ENCODE measurements at places on chromosomes 12 and 14.

- DNase-seq: no peak
These were observed 72.2 kb downstream of the TMEM132C start for GRCh38 chr12:128339126-128339520.

GRCh38 chr14:89027097-89027740 lies 202.8 kb downstream of the TTC8 start:
- DNase-seq: peak; percentile 2

GRCh38 chr12:131991816-131992430 lies 42.2 kb downstream of the EP400 start:
- DNase-seq: no peak

GRCh38 chr12:103600967-103601728 lies 14.1 kb downstream of the STAB2 start:
- no peak for DNase-seq

DNA sequence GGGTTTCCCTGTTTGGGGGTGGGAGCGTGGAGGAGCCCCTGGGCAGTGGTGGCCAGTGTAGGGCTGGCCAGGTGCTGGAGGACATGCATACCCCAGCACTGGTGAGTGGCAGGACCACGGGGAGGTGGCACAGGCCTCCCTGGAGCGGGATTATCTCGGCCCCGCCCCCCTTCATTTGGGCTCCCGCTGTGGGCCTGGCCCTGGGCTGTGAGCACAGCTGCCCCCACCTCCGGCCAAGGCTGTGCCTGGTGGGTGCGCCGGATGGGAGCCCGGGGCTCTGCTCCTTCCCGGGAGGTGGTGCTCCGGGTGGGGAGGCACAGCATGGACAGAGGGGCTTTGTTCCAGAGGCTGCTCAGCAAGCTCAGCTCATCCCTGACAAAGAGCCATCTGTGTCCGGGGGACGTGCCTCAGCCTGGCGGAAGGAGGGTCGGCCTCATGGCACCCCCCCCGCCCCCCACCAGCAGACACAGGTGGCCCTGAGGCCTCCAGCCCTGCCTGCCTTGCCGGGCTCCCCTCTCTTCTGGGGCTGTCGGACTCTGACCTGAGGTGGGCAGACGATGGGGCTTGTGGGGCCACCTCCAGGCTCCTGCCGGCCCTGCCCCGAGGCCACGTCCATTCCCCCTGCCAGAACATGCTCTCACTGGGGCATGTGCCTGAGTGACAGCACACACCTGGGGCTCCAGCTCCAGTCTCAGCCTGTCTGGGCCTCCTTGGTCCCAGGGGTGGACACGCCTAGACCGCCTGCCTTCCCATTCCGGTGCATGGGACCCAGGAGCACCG lies 8.4 kb downstream of the TEDC1 start:
- DNase-seq: peak; percentile 69

DNA sequence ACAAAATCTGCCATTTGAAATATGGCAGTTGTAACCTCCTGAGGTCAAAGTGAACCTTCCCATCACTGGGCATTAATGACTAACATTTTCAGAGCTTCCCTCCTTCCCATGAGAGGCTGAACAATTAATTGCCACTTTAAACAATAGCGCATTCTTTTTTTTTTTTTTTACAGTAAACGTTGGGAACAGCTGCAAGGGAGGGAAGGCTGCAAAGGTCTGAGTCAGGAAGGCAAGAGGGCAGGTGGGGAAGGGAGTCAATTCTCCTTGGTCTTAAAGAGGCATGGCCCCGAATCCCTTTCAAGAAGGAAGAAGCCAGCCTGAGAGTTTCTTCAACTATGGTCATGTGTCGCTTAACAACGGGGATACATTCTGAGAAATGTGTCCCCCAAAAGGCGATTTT lies 41.0 kb upstream of the PLEKHG3 start:
- no peak for DNase-seq

DNA sequence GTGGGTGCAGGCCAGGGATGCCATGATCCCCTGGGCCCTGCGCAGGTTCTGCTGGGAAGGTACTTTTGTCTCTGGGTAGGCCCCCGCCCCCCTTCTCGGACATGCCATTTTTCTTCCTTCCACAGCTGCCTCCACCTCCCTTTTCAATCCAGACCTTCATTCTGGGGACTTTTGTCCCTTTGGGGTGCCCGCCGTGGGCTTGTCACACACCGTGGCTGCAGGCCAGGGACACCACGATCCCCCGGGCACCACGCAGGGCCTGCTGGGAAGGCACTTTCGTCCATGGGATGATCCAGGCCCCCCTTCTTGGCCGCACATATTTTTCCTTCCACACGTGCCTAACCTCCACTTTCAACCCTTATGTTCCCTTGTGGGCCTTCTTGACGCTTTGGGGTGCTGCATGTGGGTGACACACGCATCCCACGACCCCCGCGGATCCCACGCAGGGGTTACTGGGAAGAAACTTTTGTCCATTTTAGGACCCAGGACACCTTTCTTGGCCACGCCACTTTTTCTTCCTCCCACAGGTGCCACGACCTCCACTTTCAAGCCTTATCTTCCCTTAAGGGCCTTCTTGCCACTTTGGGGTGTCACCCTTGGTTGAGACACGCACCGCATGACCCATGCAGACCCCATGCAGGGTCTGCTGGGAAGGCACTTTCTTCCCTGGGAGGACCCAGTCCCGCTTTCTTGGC lies 272.5 kb downstream of the ALG10 start:
- no peak for DNase-seq

DNA sequence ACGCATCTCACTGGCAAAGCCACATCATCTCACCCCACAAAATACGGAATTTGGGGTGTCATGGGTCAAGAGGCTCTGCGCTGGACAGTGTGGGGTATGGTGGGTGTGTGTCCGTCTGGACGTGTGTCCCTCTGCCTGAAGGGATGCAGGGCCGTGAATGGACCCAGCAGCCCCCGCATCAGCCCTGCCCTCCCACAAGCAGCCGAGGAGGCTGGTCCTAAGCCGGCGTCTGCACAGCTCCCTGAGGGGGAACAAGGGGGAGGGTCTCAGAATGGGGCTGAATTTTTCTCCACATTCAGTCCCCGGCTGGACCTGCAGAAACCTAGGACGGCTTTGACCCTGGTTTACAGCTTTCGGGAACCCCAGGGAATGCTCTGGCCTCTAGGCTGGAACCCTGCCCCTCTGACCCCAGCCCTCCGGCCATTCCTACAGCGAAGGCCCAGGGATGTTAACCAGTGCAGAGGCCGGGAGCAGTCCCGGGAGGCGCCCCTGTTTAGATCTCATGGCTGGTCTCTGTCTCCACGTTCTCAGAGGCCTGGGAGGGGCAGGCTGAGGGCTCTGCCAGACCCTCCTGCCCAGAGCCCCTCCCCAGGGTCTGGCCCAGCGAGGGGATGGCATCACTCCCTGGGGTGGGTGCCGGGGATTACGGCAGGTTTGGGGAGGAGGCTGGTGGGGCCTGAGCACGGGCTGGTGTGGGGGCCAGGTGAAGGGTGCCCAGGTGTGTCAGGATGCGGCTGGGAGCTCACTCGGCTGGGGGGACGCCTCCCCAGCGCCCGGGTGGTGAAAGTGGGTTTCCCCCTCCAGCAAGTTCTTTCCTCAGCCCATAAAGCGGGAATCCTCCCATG lies 156.5 kb upstream of the C14orf180 start:
- no peak for DNase-seq

GRCh38 chr14:99327458-99328250 lies 55.7 kb upstream of the BCL11B start:
- DNase-seq: no peak

DNA sequence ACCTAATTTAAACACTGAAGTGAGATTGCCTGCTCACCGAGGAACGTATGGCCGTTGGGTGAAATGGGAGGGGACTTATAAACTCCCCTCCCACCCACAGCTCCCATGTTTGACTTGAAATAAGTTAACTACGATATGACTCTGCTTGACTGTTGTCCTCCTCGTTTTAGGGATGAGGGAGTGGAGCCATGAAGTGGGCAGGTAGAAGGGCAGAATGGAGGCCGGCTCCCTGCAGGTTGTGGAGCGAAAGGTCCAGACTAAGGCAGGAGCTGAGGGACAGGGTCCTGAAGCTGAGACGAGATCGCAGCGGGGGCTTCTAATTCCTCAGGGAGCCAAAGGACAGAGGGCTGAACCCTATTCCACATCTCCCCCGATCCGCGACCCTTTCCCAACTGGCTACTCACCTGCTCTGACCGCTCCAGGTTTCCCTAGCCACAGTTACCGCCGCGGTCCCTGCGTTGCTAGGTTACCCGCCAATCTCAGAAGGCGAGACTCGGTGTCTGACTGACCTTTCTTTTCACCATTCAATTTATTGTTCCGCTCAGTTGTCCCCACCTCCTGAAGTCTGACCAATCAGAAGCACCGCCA lies 577 bp upstream of the TPCN1 start:
- DNase-seq: no peak

DNA sequence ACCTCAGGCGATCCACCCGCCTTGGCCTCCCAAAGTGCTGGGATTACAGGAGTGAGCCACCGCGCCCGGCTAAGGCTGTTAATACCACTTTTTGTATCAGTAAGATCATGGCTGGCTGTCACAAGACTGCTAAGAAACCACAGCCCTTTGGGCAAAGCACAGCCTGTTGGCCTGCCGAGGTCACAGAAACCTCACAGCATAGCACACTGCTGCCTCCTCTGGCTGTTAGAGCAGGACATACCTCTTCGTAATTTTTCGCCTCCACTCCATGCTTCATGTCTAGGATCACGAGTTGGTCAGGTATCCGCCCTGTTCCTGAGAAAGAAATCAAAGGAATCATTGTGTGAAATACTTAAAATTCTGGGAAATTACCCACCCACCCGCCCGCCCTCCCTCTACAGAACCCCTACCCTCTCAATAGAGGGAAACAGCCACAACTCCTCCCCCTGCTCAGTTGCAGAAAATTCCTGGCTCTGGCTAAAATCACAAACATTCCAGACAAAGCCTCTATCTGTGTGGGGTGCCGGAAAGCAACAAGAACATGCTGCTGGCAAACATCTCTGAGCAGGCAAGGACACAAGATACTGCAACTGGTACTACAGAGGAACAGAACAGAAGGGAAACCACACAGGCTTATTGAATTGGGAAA lies 20.7 kb upstream of the NEK9 start:
- peak; percentile 61 for DNase-seq

- DNase-seq: no peak
These were observed 61.6 kb upstream of the GZMB start for GRCh38 chr14:24695265-24696241.

DNA sequence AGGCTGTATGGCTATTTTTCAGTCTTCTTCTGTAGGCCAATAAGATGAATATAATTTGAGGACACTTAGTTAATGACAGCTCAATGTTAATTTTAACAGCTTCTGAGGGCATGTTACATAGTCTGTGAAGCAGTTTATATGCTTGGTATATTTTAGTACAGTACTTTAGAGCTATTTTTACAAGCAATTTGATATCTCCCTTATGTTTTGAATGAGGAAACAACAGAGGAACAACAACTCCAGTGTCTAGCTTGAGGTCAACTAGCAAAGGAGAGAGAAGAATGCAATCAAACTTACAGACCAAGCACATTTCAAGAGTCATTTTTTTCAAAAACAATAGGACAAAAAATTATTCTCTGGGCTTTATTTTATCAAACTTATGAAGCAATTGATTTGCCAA lies 469.1 kb upstream of the DCN start:
- DNase-seq: no peak

- no peak for DNase-seq
These were observed 697 bp downstream of the HOXC10 start for GRCh38 chr12:53985692-53985993.

- no peak for DNase-seq
These were observed 88.8 kb downstream of the ATF7IP start for GRCh38 chr12:14454098-14454907.

- DNase-seq: no peak
These were observed 4.9 kb upstream of the GPR132 start for GRCh38 chr14:105069871-105070759.

DNA sequence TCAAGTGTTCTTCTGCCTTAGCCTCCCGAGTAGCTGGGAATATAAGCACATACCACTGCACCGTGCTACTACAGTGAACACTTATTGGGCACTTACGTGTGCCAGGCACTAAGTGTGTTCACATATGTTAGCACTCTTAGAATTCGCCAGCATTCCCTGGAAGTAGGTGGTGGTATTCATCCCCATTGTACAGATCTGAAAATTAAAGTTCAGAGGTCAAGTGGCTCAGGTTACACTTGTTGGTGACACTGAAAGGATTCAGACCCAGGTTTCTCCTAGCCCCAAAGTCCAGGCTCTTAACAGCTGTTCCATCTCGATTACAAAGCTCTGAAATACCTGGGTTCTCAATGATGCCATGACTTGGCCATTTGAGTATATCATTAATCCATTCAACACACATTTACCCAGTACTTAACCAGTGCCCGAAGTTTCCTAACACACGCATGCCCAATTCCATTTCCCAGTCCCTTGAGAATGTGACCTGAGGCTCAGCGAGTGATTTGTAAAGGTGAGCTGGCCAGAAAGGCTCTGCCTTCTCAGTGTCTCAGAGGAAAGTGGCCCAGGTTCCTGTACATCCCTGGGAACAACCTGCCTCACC lies 4.8 kb downstream of the MVK start:
- DNase-seq: no peak

GRCh38 chr12:103697971-103698751 lies 111.1 kb downstream of the STAB2 start:
- no peak for DNase-seq

- DNase-seq: no peak
These were observed 26.3 kb downstream of the SYNE3 start for GRCh38 chr14:95490138-95490509.

DNA sequence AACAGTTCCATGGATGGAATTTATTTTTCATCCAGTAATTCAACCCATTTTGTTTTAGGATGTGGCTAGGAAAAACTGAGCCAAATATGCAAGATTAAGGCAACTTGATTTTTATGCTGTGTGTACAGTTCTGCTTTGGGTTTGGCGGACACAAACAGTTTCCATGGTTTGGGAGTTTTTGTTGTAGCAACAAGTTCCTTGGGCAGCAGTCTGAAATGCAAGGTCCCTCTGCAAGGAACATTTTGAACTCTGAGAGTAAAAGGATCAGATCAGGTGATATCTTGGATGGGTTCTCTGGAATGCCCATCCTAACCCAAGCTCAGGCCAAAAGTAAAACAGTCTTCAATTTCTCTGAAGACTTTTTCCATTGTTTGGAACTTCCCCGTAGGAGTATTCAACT lies 161.2 kb downstream of the TMX1 start:
- DNase-seq: no peak

DNA sequence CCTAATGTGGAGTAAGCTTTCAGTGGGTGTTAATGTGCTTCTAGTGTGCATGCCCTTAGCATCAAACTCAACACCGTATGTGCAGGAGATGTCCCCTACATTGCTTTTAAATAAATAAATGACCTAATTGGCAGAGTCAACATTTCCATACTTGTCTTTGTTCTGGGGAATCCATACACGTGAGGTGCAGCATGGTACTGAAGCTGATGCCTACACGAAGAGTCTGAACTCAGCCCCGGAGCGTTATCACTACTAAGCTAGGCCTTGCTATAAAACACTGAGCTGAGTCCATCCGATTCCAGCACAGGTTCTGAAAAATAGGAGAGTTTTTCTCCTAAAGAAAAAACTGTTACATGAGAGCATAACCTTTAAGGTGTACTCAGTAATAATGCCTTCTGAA lies 125.0 kb upstream of the DYRK2 start:
- DNase-seq: no peak

Data from anterior cingulate cortex (tissue), 58 donors.